ENCODE measurements at places on chromosomes 1 and 21.

DNA sequence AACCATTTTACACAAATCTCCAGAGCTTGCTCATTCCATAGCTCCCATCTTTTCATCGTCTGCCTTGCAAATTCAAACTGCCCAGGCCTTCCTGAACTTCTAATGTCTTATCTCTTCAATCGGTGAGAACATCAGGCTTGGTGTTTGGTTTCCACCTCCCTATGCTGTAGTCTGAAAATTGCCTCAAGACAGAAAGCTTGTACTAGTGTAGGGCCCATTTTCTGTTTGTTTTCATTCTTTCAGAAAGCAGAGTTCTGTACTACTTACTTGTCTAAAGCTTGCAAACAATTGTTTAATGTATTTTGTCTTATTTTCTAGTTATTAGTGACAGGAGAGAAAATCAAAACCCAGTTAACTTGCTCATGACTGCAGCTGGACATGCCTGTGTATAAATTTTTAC is 16.8 kb downstream of the HOOK1 start:
- no peak for DNase-seq

- peak; percentile 63 for DNase-seq
Measured at GRCh38 chr1:182615468-182616129, 11.4 kb upstream of the RGS16 start.

GRCh38 chr1:14520514-14521163 is 77.8 kb upstream of the KAZN start:
- DNase-seq = no peak

DNA sequence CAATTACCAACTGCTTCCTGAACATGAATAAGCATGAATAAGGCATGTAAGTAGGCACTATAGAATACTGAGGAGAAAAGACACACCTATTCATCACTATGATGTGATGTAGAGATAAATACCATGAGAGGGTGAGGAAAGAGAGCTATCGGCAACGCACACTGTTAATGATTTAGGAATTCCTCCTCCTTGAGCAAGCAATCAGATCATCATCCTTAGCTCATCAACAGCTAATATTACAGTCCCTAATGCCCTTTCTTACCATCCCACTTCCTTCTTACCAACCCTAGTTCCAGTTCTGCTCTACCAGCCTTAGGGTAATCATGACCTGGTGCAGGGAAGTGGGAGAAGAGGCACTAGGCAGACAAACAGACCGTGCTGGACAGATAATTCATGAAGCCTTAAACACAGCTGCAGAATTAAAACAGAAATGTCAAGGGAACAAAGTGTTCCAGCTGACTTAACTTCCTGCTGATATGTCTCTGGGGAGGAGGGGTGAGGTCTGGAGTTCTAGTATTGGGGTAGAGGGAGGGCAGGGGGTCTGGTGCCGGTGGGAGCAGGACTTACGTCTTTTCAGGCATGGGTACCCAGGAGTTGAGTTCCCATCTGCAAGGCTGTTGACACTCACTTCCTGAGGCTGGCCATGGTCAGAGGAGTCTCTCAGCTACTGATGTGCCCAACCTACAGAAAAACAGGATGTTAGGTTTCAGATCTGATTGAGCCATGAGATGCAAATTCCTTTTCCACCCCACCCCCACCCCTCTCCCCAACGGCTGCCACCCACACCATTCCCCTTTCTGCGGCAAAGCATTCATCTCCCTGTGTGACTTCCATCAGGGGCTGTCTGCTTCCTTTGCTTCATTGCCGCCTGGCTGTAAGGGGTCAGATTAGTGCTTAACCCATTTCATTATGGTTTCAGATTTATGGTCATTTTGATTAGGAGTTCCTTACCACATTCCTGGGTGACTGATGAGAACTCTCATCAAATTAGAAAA is 12.6 kb upstream of the RCSD1 start:
- no peak for DNase-seq

GRCh38 chr1:100364697-100365096 is 12.4 kb downstream of the CDC14A start:
- peak; percentile 27 for DNase-seq

GRCh38 chr1:158043232-158043631 is 49.8 kb downstream of the KIRREL1 start:
- no peak for DNase-seq

GRCh38 chr1:26938004-26938658 is 16.6 kb downstream of the NUDC start:
- no peak for DNase-seq

Measured in NCI-H524 (cell line).